CD4-positive, CD25-positive, alpha-beta regulatory T cell (primary cell): ENCODE measurements at places on chromosomes 12 and 14.

- no peak for DNase-seq
These were observed 62.7 kb upstream of the HECTD1 start for GRCh38 chr14:31270196-31270772.

DNA sequence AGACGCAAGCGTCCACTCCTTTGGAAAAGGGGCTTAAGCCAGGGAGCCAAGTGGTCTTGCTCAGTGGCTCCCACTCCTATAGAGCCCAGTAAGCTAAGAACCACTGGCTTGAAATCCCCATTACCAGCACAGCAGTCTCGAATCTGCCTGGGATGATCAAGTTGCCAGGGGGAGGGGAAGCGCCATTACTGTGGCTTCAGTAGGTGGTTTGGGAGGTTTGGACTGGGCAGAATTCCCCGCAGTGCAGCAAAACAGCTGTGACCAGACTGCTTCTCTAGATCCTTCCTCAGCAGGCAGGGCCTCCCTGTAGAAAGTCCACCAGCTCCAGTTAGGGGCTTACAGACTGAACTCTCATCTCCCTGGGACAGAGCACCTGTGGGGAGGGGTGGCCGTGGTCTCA is 115.4 kb downstream of the TMEM117 start:
- no peak for DNase-seq

GRCh38 chr12:131454418-131455217 is 256.3 kb upstream of the SFSWAP start:
- no peak for DNase-seq

DNA sequence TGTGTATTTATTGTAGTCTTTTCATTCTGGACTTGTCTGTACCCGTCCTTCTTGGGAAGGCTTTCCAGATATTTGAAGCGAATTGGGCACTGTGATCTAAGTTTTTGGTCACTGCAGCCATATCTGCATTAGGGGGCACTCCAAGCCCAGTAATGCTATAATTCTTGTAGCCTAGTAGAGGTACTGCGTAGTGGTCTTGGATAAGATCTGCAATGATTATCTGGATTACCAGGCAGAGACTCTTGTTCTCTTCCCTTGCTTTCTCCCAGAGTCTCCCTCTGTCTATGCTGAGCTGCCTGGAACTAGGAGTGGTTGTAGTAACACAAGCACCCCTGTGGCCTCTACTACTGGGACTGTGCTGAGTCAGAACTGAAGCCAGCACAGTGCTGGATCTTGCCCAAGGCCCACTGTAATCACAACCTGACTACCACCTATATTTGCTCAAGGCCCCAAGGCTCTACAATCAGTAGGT is 30.0 kb downstream of the SLC38A2 start:
- DNase-seq: peak; percentile 47

GRCh38 chr12:101697197-101697929 is at the start of gene CHPT1:
CHPT1 (plus strand) TSS chr12:101697640; CDS start chr12:101697862, 222 bp downstream.
- peak; percentile 65 for DNase-seq
